ENCODE measurements at places on chromosomes 16 and 17.

GRCh38 chr17:49996495-49997300 is 1.7 kb upstream of the DLX3 start:
- peak; percentile 66 for DNase-seq

- no peak for DNase-seq
Measured at GRCh38 chr17:36890398-36891168, 46.7 kb upstream of the LHX1 start.

DNA sequence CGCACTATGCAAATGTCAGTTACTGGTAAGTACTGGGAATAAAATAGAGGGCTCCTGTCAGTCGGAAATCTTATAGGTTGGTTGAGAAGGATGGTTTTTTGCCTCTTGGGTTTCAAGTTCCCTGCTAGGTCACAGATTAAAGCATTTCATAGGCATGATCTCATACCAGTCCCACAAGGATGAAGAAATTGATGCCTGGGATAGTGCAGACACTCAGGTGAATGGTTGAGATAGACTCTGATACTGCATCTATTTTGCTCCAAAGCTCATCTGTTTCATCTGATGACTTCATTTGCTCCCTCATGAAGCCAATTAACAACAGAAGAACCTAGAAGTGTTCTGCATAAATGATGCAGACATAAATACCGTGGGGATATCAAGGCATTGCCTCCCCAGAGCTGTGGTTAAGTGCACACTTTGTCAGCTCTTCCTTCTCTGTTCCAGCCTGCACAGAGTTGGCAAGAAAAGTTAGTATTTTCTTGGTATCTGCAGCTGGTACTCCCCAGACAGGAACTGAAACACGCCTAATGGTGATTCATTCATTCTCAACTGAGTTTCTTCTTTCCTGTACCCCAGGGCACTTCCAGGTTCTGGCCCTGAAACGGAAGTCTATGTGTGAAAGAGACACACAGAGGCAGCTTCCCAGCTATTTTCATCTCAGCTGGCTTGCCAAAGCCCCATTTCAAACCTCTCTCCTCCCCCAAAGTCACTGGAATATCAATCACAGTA is 418.3 kb upstream of the SALL1 start:
- peak; percentile 1 for DNase-seq

DNA sequence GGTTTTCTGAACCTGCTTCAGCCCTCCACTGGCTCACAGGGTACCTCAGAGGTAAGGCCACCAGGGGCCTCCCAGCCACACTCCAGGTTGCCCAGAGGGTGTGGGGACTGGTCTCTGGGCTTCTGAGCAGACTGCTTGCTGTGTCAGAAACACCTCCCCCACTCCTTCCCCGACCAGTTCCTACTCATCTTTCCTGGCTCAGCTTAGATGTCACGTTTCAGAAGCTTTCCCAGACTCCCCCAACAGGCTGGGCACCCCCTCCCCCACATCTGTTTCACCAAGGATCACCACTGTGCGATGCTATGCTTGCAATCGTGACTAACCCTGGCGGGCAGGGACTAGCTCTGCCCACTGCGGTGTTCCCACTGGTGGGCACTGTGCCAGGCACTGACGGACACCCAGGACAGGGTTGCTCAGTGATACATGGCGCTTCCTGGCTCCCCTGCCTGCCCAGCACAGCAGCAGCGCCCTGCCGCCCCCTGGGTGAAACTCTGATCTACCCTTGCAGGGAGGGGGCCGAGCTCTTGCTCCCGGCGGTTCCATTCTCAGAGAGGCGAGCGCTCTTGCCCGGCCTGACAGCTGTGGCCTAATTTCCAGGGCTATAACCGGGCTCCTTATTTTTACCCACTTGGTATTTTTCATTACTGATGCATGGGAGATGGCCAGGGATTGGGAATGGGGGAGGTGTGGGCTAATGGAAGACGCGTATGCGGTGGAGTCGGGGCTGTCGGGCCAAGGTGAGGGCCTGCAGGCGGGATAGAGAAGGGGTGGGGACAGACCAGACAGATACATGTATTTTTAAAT is 29.4 kb upstream of the MTSS2 start:
- no peak for DNase-seq

DNA sequence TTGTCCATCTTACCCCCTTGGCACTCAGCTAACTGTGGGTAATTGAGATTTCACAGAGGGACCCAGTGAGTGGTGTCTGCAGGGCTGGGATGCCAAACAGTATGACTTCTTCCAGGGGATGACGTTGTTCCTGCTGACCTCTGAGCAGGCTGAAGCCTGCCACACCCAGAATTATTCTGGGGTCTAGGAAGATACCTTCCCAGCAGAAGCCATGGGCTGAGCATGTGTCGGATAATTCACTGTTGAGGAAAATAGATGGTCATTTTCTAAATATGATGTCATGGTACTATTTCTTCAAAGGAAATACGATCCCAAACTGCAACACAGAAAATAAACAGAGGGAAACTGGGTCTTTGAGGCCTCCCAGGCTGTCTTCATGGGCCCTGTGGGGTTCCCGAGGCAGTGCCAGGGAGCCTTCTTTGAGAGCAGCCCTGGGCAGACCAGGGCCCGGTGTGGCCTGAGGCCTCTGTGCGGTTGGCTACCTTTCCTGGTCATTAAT is 17.4 kb downstream of the WNT9B start:
- no peak for DNase-seq

DNA sequence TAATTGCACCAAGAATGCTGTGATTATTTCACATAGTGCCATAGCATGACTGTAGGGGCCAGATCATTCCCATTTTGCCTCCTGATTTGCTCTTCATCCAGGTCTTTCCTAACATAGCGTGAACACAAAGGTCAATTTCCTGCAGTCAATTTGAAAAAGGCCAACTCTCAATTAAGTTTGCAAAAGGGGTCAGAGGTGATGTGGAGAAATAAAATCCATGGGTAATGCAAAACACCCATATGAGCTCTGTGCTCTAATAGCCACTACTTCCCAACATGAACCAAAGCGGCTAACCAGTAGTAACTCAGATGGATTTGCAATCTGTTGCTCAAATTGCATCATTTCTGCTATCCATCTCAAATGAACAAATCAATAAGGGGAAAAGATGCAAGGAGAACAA is 275.5 kb upstream of the SOX9 start:
- no peak for DNase-seq

DNA sequence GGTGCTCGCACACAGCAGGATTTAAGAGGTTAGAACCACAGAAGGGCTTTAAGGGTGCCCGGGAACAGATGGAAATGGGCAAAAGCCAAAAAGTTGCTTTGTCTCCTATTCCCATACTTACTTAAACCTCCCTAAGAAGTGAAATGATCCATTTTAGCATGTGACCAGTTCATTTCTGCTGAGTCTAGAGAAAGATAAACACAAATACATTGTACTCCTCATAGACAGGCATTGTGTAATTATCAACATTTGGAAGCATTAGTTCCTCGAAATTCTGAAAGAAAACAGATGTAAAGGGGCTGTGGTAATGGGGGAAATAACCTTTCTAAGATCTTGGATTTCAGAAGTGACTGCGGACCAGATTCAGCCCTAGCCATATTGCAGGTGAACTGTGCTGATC is 178.3 kb downstream of the CYB561 start:
- DNase-seq, result no peak

DNA sequence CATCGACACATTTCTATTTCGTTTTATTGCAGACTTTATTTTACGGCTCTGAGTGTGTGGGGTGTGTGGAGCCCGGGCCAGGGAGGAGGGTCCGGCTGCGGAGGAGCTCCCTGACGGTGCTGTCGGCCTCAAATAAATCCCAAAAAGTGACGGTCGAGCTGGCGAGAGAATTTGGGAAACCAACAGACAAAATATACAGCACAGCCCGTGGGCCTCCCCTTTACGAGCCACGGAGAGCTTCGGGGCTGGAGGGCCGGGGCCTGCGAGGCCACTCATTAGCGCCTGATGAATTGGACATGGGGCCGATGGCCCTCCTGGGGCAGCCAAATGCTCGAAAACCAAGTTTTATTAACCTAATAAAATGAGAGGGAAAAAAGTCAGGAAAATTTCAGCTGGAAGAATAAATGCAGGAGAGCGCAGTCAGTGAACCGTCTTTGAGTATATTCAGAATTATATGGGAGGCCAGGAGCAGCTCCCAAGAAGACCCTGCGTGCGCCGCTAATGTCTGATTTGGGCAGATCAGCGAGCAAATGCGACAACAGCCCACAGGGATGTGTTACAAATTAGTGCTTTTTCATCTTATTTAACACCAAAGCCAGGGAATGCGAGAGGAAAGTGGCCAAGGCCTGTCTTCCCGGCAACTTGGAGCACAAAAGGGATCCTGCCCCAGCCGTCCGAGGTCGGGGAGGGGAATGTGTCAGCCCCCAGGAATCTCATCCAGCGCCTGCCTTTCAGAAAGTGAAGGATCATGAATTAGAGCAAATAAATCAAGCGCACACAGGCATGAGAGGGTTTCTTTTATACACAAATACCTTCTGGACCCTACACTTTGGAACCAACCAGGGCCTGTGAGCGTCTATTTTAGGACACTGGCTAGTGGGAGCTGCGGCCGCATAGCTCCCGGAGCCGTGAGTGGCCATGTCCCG is 249.1 kb downstream of the C16orf95 start:
- no peak for DNase-seq

- no peak for DNase-seq
Measured at GRCh38 chr16:2586241-2586640, 48.4 kb downstream of the PDPK1 start.

GRCh38 chr17:78418326-78419026 is 40.0 kb downstream of the PGS1 start:
- DNase-seq, result no peak

DNA sequence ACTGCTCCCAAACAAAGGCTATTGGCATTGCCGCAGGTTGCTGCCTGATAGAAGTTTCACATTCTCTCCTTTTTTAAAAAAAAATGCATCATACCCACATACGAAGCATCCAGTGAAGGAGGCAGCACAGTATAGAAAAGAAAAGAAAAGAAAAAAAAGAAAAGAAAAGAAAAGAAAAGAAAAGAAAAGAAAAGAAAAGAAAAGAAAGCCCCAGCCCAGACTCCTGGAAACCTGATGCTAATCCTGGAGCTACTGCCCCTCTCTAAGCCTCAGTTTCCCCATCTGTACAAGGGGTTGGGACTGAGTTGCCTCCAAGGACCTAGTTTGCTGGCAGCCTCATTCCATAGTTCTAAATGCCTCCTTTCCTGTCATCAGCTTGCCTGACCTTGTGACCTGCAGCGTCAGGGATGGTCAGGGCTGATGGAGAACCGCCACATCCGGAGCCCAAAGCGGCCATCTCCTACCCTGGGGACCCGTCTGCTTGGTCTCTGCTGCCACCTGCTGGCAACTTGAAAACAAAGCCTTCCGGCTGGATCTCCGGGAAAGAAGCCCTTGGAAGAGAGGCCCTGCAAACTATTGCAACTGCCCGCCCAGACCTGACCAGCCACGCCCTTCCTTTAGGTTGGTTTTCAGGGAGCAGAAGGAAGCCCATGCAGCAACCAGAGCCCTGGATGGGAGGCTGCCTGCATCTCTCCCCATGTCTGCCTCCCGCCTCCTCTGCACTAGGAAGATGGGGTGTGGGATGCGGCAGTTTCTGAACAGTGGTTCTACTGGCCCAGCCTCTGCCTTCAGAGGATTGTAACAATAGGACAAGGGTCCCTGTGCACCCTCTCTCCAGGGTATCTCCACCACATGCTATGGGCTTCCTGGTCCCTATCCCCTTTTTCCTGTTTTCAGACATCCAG is 13.0 kb downstream of the AIPL1 start:
- peak; percentile 55 for DNase-seq

GRCh38 chr17:28033972-28034714 is 8.3 kb upstream of the NLK start:
- DNase-seq, result no peak

- no peak for DNase-seq
Measured at GRCh38 chr17:17060930-17061329, 18.7 kb downstream of the MPRIP start.

- no peak for DNase-seq
Measured at GRCh38 chr16:72371307-72372086, 199.5 kb upstream of the PMFBP1 start.

- DNase-seq, result no peak
Measured at GRCh38 chr17:65670667-65671371, 109.4 kb upstream of the AXIN2 start.

DNA sequence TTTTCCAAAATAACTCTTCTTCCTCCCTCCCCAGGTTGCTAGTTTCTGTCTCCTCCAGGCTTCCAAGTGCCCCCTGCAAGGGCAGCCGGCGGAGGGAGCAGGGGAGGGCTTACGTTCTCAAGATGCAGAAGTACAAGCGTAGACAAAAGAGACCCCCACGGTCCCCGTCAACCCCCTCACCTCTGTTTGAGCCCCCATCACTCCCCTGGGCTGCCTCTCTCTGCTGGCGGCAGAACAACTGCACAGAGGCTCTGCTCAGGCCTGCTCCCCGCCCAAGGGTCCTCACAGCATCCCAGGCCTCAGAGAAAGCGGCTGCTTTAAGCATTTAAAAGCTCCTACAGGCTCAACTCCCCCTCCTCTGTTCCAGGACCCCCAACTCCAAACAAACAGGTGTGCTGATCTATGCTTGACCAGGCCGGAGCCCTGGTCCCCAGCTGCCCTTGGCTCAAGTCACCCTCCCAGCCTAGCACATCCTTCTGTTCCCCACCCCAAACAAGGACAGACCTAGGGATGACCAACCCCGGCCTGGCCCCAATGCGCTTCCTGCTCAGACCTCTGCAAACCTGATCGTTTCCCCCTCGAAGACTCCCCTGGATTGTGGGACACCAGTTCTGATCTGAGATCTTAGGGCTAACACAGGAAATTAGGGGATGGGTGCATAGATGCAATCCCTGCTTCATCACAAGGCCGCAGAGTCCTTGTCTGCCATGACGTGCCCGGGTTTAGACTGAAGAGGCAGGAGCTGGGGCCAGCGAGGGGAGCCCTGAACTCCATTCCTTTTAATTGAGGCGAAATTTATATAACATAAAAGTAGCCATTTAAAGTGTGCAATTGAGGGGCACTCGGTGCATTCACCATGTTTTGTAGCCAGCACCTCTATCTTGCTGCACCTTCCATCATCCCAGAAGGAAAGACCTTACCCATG is 17.2 kb upstream of the RBFOX3 start:
- DNase-seq, result no peak

DNA sequence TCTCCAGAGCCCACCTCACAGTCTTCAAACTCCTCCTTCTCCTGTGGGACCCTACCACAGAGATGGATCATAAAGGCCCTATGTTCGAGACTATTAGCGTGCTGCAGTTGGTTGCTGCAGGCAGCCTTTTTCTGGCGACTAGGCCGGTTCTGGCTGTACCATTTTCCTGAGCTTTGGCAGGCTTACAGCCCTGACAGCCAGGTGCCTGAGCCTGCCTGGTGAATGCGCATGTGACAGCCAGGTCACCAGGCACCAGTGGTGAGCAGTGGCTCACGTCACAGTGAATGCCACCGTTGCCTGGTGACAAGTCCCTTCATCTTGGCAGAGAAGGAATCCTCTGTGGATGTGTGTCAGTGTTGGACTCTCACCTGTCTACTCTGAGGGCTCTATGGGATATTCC is 978.8 kb downstream of the KCNJ18 start:
- DNase-seq, result no peak

DNA sequence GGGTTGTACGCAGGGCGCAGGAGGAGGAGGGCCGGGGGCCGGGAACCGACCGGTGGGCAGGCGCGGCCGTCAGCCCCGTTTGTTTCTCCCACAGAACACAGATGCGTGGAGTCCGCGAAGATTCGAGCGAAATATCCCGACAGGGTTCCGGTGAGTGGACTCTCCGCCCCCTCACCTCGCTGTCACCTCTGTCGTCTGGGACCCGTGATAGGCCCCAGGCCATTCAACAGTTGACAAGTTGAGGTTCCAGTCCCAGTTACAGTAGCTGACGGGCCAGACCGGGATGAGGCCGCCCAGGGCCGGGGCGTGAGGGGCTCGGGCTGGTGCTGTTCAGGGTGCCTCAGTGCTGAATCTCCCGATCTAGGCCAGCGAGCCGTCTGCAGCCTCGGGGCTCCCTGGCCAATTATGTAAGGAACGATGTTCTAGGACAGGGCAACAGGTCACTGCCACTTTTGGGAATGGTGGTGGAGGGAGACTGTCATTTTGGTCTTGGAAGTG is 628 bp downstream of the GABARAPL2 start:
- peak; percentile 50 for DNase-seq
